NB4 (cell line): ENCODE measurements at places on chromosomes 4 and X.

- no peak for DNase-seq
These were observed 8.5 kb downstream of the PCDH10 start for GRCh38 chr4:133157460-133158160.

DNA sequence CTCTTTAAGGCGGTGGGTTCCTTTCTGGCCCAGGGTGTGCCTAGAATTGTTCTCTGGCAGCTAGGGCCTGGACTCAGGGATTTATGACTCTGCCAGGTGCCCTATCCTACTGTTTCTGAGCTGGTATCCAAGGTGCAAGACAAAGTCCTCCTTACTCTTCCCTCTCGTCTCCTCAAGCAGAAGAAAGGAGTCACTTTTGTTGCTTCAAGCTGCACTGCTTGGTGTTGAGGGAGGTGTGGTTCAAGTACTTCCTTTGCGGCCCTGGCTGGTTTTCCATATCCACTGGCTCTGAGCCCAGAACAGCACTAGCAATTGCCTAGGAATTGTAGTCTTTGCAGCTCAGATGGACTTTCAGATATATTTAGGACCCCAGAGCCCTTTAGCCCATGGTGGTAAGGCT lies 39.3 kb downstream of the RTL3 start:
- no peak for DNase-seq

- DNase-seq = no peak
These were observed 2384.1 kb downstream of the PCDH7 start for GRCh38 chr4:33104273-33104672.

GRCh38 chrX:52410439-52411394 lies 41.9 kb downstream of the XAGE2 start:
- DNase-seq = no peak

DNA sequence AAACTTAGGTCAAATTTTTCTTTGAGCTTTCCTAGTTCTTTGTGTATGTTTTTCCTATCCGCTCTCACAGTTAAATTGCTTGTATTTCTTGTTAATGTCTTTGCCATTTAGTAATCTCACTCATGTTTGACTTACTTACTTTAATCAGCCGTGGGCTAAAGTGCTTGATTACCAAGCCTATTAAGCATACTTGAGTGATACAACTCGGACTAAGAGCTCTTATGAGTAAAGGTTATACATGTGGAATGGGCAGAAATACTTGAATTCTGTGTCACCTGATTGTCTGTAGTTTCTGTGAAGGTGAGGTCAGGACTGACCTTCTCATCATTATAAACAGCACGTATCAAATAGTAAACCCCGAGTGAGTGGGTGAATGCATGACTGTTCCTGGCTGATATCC lies 664.5 kb downstream of the PDHA2 start:
- no peak for DNase-seq

DNA sequence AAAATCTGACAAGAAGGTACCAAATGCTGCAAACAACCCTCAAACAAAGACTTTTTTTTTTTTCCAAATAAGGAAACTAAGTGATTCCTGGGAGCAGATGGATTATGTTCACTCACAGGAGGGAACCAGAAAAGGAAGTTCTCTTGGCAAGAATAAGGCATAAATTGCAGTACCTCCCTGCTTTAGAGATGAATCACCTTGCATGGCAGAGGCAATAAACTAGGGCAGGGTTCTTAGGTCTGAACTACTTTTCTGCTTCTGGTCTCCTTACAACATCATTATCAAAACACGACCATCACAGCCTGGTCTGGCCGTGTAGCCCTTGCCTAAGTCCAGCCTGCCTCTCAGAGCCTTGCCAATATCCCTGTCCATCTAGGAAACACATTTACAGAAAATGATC lies 6.3 kb downstream of the TMEM31 start:
- DNase-seq = no peak

- no peak for DNase-seq
These were observed 136.3 kb downstream of the HS6ST2 start for GRCh38 chrX:132821974-132822633.

DNA sequence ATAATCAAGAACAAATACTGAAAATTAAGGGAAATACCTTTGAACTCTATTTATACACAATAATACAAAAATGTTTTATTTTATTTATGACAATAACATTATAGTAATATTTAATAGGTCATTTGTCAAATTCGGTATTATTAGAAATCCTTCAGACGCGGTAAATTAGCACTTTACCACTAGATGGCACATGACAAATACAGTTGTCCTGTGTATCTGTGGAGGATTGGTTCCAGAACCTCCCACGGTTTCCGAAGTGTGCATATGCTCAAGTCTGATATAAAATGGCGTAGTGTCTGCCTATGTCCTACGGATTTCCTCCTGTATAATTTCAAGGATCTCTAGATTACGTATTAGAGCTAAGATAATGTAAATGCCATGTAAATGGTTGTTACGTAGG lies 8.1 kb upstream of the LINC00632 start:
- DNase-seq = peak; percentile 31

GRCh38 chr4:25560605-25561004 lies 95.0 kb upstream of the SLC34A2 start:
- DNase-seq = no peak

DNA sequence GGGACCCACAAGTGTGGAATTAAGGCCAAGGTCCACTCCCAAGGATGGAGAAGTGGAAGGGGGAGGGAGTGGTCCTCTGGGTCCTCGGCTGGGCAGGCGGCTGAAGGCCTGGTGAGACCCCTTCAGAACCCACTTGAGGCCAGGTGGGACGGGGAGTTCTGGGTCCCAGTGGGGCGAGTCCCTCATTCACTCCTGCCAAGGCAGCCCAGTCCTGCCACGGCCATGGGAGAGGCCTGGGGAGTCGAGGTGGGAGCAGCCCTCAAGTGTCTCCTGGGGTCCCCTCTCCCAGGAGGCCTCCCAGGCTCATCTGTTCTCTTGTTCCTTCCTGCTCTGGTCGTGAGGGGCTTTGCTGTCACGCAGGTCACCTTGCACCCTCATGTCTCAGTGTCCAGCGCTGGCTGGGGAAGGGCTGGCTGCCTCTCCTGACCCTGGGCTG lies 6.1 kb upstream of the SH3BP2 start:
- no peak for DNase-seq

GRCh38 chrX:106599411-106599810 lies 12.4 kb upstream of the RADX start:
- no peak for DNase-seq

DNA sequence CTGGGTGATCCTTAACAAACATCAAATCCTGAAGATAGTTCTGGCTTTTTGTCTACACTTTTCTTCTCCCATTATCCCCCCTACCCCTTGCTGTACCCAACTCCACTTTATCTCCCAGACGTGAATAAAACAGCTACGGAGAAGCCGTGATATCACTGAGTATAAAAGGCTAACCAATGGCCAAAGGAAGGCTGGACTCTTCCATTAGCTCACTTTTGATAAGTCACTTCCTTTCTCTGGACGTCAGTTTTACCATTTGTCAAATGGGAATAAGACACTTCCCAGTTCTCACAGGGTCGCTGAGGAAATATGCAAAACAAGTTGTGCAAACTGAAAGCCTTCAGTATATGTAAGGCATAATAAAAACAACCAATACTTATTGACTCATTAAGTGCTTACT lies 38.6 kb upstream of the EDA2R start:
- no peak for DNase-seq

GRCh38 chrX:12223650-12224049 lies 85.4 kb downstream of the FRMPD4 start:
- no peak for DNase-seq

- no peak for DNase-seq
These were observed at the start of gene FRMD7 for GRCh38 chrX:132127743-132128142. Gene FRMD7 (minus strand): TSS chrX:132128020. CDS start chrX:132127844, 176 bp downstream.

GRCh38 chrX:48761674-48762471 lies at the start of gene GLOD5:
Gene GLOD5 (plus strand): TSS chrX:48761747. CDS start chrX:48761791, 44 bp downstream.
- peak; percentile 22 for DNase-seq
